ENCODE measurements at places on chromosomes 12 and 14.
A peak's percentile ranks its signal among the peaks of the same experiment; 100 is the strongest.

GRCh38 chr12:47844264-47845019 lies 24.7 kb upstream of the HDAC7 start:
- DNase-seq, result no peak

DNA sequence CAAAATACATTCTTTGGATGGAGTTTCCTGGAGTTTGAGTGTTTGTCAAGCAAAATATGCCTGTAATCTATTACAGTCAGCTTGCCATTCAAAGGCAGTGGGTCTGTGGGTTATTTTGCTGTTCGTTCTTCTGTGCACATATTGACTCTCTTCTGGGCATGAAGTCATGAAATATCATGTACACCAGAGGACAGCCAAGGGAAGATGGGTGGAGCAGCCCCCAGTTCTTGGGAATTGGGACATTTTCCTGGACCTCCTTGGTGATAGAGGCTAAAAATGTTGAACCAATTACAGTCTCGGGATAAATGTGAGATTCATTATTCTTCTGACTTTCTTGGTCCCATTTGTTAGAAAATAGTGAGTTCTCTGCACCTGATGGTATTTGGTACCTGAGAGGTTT lies 89.1 kb downstream of the FOXN4 start:
- DNase-seq, result no peak

GRCh38 chr14:23057757-23058653 lies 685 bp upstream of the CDH24 start:
- peak; percentile 89 for DNase-seq

DNA sequence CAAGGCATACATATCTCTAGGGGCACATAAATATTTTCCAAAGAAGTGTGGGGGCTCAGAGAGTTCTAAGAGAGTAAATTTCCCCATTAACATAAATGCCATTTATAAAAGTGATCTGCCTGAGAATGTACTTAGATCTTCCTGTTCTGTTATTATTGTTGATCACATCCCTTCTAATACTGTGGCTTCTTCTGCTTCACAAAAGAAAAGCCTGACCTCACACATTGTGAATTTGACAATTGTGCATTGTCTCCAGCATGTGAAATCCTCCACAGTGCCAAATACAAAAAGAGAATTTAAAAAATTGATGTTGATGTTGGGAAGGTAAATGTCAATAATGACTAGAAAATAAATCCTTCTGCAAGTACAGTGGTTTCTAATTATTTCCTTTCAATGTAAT lies 330.5 kb upstream of the LRIG3 start:
- DNase-seq, result no peak

- DNase-seq, result no peak
Measured at GRCh38 chr12:108004319-108004718, 124.8 kb upstream of the WSCD2 start.

GRCh38 chr14:94047581-94047980 lies 21.4 kb downstream of the OTUB2 start:
- no peak for DNase-seq

DNA sequence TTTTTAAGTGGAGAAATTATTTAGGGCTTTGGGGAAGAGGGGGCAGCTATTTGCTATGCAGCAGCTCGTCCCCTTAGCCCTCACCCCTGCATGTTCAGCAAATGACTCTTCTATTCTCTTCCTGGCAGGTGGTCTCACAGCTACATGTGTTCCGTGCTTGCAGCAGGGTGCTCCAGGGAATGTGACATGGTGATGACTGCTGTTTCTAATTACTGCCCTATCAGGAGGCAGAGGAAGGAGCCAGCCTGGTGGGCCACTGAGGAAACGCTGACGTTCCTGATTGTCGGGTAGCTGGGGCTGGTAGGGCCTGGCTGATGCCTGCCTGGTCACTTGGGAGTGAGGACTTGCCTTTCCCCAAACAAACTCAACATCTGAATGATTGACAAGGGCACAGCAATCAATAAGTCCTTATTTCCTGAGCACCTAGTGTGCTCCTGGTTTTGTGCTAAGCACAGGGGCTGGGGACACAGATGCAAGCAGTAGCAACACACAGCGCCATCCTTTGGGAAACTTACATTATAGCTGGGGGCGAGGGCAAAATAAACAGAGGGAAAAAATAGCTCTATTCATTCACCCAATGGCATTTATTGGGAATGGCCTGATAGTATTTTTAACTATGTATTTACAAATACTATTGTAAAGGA lies 377.8 kb downstream of the FUT8 start:
- no peak for DNase-seq

- DNase-seq, result no peak
Measured at GRCh38 chr12:68638171-68638570, 27.5 kb downstream of the RAP1B start.

- no peak for DNase-seq
Measured at GRCh38 chr14:103329401-103330347, 4.4 kb upstream of the EIF5 start.
